Stimulated activated naive CD4-positive, alpha-beta T cell treated with Interleukin-2 at 50 U/mL for 16 hours (primary cell): ENCODE measurements at places on chromosomes 11 and 22.

DNA sequence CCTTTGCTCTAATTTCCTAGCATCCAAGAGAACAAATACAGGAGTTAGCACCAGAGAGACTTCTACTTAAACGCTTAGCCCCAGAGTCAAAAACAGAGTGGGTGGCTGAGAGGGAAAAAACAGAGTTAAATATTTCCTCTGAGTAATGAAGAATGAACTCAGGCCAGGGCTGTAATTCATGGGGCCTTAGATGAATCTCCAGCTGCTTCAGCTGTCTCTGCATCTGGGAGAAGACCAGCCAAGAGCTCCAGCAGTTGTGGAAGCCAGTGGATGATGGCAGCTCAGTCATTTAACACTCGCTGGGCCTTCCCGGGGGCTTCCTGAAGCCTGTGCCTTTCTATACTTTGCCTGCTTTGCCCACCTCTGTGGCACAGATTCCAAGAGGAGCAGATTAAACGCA lies 5.7 kb upstream of the ADAMTS15 start:
- DNase-seq: no peak

DNA sequence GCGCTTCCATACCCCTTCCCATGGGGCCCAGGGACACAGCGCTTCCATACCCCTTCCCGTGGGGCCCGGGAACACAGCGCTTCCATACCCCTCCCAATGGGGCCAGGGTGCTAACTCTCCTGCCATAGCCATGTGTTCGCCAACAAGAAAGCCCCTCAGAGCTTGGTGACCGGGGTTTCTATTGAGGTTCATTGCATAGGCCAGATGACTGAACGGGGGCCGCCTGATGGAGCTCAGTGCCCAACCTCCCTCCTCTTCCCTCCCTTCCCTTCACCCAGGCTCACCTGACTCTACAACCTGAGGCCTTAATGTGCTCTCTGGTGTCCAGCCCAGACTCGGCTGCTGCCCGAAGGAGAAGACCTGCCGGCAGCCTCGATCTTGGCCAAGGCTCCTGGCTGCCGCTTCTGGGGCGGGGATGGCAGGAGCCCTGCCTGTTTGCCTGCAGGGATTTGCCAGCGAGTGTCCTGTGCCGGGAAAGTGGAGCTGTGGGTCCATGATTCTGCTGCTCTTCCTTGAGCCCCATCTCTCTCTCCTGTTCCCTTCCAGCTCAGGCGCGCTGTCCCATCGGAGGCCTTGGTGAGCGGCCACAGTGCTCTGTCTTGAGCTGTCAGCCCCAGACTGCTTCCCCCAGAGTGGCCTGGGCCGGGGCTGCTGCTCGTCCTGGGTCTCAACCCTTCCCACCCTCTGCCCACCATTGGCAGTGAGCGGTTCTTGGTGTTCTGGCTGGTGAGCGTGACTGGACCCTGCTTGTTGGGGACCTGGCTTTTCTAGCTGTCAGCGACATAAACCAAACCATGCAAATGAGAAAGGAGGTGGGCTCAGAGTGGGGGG lies 267.0 kb downstream of the TBC1D22A start:
- no peak for DNase-seq

GRCh38 chr11:102564110-102564509 lies 33.6 kb upstream of the MMP7 start:
- DNase-seq: no peak

GRCh38 chr11:11279956-11280689 lies 72.9 kb downstream of the CSNK2A3 start:
- no peak for DNase-seq

DNA sequence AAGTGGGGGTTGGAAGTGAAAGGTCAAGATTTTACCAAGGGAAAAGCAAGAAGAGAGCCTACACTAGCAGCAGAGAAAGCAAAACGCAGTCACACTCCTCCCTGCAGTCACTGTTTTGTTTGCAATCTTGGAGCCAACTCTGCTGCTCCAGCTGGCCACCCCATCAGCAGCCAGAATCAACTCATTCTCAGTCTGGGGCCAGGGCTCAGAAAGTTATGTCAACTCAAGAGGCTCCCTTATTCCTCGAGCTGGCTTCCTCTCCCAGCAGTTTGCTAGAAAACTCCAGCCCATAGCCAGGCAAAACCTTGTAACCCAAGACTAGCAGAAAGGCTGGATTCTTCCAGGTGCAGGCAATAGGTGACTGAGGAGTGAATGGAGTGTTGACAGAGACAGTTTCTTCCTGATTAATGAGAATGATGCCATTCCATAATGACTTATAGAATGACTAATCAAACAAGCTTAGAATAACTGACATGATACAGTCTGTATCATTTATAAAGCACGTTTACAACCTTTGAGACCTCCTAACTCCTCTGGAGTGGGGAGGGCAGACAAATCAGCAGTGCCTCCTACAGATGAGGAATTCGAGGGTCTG lies 53.4 kb downstream of the P4HA3 start:
- DNase-seq: no peak

DNA sequence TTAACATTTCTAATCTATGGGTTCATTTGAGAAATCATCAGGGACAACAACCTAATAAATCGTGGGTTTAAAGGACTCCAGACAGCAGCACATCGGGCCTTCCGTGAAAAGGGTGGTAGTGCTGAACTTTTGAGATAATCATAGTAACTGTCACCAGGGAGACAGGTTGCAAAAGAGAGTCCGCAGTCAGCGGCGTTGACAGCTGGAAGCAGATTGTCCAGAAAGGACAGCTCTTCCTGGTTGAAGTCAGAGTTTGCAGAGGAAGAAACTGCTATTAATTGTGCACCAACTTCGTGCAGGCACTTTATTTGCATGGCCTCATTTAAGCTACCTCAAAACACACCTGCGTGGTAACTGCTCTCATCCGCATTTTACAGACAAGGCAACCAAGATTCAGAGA lies 20.5 kb upstream of the ISX start:
- no peak for DNase-seq

DNA sequence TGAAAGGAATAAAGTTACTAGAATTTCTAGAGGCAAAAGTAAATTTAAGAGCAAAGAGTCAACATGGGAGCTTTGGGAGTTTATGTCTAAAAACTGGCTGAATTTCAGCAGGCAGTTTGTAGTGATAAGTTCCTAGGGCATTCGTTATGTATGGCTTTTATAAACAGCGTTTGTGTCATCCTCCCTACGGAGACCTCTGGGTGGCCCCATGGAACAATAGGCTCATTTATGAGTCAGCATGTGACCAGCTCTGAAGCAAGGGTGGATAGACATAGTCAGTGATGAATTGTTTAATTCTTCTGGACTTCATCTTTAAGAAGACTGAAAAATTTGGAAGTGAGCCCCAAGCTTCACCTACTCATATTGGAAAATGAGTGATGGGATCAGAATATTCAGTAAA lies 37.1 kb downstream of the SVIP start:
- no peak for DNase-seq

DNA sequence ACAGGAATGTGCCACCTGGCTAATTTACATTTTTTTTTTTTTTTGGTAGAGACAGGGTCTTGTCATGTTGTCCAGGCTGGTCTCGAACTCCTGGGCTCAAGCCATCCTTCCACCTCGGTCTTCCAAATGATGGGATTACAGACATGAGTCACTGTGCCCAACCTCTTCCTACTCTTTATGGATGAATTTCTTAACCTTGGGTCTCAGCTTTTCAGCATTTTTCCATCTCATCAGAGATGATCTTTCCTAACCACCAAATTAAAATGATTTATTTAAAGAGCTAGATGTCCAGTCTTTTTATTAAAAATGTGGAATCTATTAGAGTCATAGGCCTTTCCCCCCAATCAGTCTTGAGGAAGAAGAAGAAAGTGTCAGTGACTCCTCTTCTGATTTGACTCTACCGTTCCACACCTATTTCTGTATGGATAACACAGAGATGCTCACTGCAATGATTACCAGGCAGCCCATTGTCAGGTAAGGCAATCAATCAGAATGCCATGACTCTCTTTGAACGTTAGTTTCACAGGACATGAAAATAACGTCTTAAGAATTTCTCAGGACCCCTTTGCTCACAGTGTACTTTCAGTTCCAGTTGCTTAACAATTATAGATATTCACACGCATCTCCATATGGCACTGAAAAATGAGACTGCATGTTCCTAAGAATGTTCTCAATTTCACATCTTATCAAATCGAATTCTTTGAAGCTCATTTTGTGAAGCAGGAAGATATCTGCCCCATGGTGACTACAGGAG lies 51.0 kb downstream of the MIAT start:
- DNase-seq: no peak
